ENCODE measurements at places on chromosomes 4 and X.

GRCh38 chrX:6238576-6238975, 9.9 kb upstream of the NLGN4X start:
- no peak for DNase-seq

GRCh38 chr4:1323635-1324442, 23.2 kb upstream of the UVSSA start:
- no peak for DNase-seq

GRCh38 chrX:107485013-107485412, 35.6 kb downstream of the FRMPD3 start:
- no peak for DNase-seq

- no peak for DNase-seq
Observed at GRCh38 chrX:65926095-65927019, 113.5 kb downstream of the VSIG4 start.

GRCh38 chr4:20253283-20253734, 1.6 kb downstream of the SLIT2 start:
- DNase-seq = no peak

- DNase-seq = no peak
Observed at GRCh38 chr4:15988222-15988621, 25.2 kb upstream of the FGFBP2 start.

GRCh38 chr4:1169691-1170096, 2.7 kb downstream of the SPON2 start:
- DNase-seq = no peak

DNA sequence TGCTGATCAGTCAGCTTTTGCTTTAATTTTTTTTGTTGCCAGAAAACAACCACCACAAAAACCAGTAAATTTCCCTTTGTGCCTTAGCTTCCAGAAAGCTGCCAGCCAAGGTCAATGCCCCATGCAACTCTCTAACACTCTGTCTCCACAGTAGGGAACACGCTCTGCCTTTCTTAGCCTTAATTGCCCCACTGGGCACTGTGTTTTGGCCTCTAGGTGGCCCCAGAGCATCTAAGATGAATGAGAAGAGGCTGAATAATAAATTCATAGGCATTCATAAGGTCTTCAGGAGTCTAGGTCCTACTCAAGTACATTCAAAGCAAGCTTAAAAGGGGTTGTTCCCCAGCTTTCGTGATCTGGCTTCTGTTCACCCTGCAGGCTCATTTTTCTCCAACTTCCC, 57.7 kb upstream of the PASD1 start:
- DNase-seq = no peak

DNA sequence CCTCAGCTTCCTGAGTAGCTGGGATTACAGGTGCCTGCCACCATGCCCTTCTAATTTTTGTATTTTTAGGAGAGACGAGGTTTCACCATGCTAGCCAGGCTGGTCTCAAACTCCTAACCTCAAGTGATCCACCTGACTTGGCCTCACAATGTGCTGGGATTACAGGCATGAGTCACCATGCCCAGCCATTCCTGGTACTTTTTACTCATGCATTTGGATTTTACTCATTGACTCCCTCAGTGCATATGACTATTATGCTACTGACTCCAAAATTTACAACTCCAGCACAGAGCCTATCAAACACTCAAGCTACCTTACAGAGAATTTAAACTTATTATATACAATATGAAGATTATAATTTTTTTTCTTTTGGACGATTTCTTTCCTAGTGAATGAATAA, 199.9 kb downstream of the CXXC4 start:
- no peak for DNase-seq

DNA sequence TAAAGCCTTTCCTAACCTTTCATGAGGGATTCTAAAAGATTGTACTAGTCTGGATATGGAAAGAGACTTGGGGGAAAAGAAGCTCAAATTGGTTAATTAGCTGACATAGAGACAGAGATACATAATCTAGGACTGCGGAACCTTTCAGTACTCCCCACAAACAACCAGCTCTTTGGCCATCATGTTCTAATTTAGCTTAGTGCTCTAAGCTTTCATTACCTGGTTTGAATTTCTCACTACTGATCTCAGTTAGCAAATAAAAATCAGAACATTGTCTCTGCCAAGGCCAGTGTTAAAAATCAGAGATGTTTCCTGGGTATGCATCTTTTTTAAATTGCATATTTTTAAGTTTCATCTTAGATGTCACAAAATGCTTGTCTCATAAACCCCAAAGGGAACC, 254.4 kb downstream of the GLUD2 start:
- DNase-seq = no peak

DNA sequence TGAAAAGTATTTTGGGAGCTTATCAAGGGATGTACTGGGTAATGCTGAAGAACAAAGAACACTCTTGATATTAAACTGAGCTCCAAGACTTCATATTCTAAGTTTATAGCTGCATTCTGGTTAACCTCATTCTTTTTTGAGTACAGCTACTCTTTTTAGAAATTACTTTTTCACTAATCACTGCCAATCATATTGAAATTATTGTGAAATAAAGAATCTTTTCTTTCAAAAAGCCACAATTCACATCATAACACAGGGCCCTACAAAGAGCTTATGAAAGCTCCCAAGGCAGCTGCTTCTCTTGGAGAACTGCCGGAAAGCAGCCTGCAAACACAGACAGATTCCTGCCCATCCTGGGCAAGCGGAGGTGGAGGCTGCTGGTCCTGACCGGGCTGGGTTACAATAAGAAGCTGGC, 121.4 kb downstream of the RNF150 start:
- no peak for DNase-seq

- DNase-seq = no peak
Observed at GRCh38 chr4:107757864-107758476, 37.9 kb upstream of the PAPSS1 start.

DNA sequence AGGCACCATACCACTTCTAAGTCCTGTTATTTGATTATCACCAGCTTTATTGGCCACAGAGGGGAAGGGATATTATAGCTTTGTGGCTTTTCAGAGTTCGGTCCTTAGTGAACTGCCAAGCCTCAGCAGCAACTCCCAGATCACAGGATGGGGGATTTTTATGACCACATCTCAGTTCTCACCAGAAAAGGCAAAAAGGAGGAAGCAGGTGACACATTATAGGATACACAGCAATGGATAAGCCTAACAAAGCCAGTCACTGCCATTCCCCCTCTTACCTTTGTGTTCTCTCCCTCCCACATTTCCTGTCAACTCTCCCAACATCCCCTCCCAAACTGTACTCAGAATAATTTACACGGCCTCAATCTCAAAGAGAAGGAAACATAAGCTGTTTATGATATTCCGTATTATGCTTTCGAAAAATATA, 142.8 kb downstream of the MGST2 start:
- no peak for DNase-seq

DNA sequence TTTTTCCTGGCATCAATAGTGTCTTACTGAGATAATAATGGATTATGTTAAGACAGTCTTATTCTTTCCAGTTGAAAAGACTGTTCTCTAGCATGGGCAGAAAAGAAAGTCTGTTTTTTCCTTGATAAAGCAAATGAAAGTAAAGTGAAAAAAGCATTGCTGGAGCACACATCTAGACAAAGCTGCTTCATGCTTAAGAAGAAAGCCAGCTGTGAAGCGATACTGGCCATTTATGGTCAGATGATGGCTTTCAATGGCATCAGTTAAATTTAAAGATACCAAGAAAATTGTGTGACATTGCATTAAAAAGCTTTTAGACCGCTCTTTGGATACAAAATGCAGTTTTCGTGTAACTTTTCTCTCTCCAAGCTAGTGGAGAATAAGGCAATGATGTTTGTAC, 242.1 kb upstream of the TRAM1L1 start:
- DNase-seq = no peak

GRCh38 chr4:184344899-184345572, 127.4 kb upstream of the ENPP6 start:
- no peak for DNase-seq

- no peak for DNase-seq
Observed at GRCh38 chrX:129741880-129742758, 3.3 kb downstream of the XPNPEP2 start.

GRCh38 chr4:139207873-139208403, 30.9 kb upstream of the ELF2 start:
- DNase-seq = no peak

DNA sequence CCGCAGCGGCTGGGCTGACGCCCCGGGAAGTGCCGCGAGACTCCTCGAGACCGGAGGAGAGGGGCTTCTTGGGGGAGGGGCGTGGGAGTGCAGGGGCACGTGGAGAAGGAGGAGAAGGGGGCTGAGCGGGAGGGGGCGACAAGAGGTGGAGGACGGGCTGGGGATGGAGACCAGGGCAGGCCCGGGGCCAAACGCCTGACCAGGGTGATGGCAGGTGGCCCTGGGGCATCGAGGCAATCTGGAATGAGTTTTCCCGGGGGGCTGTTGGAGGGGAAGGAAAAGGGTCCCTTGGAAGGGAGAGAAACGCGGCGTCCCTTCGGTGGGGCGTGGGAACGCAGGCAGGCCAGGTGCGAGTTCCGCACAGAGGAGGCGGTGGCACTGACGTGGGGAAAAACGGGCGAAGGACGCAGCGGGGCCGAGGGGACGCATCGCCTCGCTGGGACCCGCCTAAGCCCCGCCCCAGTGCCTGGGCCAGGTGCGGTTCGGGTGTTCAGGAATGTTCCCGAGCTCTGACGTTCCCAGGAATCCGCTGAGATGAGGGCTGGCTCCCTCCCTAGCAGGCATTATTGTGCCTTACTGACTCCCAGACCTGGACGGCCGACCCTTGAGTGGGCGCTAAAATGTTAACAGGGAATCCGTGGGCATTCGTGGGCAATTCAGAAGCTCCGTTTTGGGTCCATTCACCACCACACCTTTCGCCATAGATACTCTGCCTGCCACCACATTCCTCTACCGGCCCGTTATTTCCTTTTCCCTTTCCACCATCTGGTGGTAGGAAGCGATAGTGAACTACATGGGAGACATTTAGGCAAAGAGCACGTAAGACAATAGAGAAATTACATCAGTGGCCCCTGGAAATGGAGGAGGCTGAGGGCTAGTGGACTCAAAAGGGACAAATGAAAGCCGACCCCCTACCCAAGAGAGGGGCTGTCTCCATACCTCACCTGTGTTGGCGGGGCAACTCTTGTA, 795 bp upstream of the SH3KBP1 start:
- DNase-seq = no peak

GRCh38 chr4:119834906-119835612, 206.5 kb upstream of the PDE5A start:
- no peak for DNase-seq

DNA sequence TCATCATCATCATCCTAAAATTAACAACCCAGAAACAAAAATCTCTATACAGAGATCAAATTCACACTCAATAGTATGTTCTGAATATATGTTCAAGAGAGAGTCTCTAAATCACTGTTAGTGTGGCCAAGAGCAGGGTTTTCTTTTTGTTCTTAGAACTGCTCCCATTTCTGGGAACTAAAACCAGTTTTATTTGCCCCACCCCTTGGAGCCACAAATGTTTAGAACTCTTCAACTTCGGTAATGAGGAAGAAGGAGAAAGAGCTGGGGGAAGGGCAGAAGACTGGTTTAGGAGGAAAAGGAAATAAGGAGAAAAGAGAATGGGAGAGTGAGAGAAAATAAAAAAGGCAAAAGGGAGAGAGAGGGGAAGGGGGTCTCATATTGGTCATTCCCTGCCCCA, 32.3 kb downstream of the CYBB start:
- no peak for DNase-seq

- no peak for DNase-seq
Observed at GRCh38 chrX:19765628-19766027, 121.8 kb downstream of the SH3KBP1 start.

GRCh38 chr4:113730467-113731216, 30.9 kb downstream of the CAMK2D start:
- no peak for DNase-seq
